ENCODE measurements at places on chromosomes 16 and 17.

- DNase-seq = no peak
These were observed 16.4 kb upstream of the METRNL start for GRCh38 chr17:83062818-83063671.

- peak; percentile 27 for DNase-seq
These were observed 1.6 kb downstream of the CTCF start for GRCh38 chr16:67563708-67564468.

DNA sequence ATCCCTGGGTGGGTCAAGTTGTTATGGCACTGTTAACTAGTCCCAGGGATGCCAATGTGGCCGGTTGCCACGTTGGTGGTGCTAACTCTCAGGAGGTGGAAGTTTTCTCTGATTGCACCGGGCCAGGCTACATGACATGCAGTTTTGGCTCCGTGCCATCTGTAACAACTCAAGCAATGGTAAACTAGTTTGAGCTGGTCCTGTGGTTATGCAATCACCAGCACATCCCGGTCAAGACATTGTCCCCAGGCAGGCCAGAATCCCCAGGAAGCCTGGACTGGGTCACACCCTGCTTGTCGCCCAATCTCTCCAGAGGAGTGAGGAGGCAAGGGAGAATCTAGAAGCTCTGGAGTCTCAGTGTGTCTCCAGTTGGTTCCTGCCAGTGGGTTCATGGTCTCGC is 10.1 kb upstream of the CCL17 start:
- no peak for DNase-seq

GRCh38 chr17:67063141-67063540 is 18.8 kb downstream of the CACNG1 start:
- DNase-seq = no peak

DNA sequence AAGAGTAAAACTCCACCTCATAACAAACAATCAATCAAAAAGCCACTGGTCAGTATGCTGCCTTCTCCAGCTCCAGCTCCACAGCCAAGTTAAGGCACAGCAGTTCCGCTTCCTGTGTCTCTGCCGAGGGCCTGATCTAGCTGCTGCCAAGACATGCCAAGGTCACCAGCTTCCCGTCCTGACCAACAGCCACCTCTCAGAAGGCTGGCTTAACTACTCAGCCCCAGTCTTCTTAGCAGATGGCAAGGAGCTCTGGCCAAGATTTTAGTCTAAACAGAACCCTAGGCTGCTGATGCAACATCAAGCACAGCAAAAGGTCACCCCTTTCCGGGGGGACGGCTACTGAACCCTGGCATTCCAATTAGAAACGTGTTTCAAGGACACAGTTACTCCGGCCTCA is 17.7 kb upstream of the MNT start:
- DNase-seq = no peak

GRCh38 chr16:53103811-53104210 is 49.0 kb downstream of the CHD9 start:
- DNase-seq = no peak

GRCh38 chr17:36761203-36761950 is 160.0 kb downstream of the MRM1 start:
- DNase-seq = no peak

DNA sequence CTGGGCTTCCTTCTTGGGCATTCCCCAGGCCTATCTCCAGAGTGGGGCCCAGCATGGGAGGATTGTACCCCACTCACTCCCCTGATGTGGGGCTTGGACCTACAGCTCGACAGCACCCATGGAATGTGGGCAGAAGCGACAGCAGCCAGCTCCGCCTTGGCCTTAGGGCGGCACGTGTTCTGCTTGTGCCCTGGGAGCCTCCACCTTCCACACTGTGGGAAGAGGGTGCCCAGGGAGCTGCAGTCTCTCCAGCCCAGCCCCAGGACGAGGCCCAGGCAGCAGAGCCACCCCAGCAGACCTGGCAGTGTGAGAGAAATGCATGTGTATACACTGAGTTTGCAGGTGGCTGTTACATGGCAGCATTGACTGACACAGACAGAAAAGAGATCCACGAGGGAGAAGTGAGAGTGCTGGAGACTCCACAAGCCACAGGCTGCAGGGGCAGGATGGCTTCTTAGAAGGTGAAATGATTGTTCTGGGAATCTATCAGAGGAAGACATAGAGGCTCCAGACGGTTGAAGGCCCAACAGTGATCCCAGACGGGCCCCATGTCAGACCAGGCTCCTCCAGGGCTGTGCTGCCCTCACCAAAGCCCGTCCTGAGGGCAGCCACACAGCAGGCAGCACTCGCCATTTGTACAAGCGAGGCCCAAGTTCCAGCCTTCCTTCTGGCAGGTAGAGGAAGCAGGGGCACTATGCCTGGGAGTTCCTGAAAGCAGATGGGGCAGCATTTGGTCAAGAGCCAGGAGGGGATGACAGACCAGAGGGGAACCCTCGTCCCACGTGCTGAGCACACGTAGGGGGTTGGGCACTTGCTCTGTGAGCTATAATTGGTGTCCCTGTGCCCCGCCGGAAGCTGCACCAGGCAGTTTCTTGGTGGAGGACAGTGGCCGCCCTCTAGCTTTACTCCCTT is 2.8 kb upstream of the DNASE1 start:
- DNase-seq = no peak
